Natural killer cell (primary cell): ENCODE measurements at places on chromosomes 11 and 22. TPM values are rescaled to one million over a fixed set of nuclear protein-coding genes. Genes with fewer than 3 reads are reported as not detected.

The CPSF7 gene
- 120 TPM for total RNA-seq

The MMP12 gene
- not detected for total RNA-seq

The OR52E8 gene
- total RNA-seq = not detected

The LRRC74B gene
- total RNA-seq = 0.11 TPM

The DCHS1 gene
- total RNA-seq = 0.83 TPM

- DNase-seq = no peak
These were observed 333.2 kb downstream of the CASP12 start for GRCh38 chr11:104564921-104565582.

DNA sequence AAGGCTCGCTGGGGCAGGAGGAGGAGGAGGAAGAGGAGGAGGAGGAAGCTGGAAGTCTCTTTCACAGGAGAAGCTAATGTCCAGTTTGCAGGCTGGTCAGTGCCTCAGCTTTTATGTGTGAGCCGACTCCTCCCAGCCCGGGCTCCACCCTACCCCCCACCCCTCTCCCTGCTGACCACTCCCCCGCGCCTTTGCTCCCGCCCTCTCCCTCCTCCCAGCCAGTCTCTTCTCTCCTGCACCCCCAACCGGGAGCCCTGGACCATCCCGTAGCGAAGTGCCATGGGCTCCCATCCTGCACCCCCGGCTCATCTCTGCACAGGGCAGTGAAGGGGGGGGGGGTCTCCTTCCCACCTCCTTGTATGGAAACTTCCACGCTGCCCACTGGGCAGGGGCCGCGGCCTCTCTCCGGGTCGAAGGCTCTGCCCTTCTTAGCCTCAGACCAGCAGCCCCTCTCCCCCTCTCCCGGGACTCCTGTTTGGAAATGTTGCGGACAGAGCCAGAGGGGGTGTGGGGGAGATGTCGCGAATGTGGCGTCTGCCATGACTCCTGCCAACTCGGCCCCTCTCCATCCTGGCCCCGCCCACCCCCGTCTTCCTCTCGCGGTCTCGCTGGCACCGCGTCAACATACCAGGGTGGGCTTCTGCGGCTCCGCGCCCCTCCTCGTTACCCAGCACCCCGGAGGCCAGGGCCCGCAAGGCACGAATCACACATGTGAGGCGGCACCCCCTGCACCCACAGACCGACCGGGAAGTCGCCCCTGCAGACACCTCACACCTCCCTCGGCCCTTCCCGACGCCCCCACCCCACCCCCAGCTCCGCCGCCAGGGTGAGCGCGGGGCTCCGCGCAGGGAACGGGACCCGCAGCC lies 1.8 kb downstream of the IGF2 start:
- no peak for DNase-seq

GRCh38 chr11:12150831-12151382 lies 40.5 kb downstream of the MICAL2 start:
- DNase-seq = no peak

GRCh38 chr22:47322854-47323253 lies 560.4 kb downstream of the TBC1D22A start:
- no peak for DNase-seq

- DNase-seq = no peak
These were observed 74.7 kb downstream of the CHST1 start for GRCh38 chr11:45590743-45591142.

- no peak for DNase-seq
These were observed 5.0 kb upstream of the PLEKHA7 start for GRCh38 chr11:17019232-17019631.

DNA sequence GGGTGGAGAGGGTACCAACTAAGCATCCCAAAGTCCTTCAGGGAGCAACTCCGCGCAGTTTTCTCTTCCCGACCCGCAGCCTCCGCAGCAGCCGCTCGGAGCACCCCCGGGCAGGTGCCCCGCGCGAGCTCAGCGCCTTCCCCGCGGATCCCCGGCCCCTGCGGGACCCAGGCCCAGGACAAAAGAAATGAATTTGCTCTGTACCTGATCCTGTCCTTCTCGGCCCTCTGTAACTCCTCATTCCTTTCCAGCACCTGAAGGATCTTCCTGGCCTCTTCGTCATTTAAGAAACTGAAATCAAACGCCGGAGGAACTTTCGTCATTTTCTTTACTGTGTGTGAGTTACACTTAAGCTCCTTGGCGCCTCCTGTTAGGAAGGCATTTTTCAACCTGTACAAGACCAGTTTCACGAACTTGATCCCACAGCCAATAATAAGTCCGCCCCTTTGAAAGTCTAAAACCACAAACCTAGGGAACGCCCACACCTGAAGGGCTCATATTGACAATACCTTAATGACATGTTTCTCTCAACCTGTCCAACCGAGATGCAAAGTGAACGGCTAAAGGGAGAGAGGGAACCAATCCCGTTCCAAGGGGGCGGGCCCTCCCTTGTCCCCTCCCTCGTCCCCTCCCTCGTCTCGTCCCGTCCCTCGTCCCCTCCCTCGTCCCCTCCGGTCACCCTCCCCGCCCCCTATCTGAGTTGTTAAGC lies at the start of gene EXPH5:
Gene EXPH5 (minus strand): TSS at position 555 of the 709 bp plus-strand sequence. CDS start 232 bp downstream, at position 323.
- peak; percentile 53 for DNase-seq

DNA sequence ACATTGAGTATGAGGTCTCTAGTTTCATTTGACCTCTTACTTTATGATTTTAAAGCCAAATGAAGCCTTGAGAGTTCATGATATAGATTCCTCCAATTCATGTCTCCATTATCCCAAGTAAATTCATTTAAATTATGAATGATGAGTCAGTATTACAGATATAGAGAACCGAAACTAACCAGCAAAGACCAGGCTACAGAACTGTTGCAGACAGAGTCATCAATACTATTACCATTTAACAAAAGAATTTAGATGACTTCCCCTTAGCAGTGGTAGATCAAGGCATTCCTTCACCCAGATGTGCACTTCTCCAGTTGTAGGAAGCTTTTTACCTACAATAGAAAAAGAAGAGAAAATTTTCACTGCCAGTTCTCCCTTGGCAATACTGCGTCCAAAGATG lies 11.8 kb upstream of the CCDC89 start:
- no peak for DNase-seq

DNA sequence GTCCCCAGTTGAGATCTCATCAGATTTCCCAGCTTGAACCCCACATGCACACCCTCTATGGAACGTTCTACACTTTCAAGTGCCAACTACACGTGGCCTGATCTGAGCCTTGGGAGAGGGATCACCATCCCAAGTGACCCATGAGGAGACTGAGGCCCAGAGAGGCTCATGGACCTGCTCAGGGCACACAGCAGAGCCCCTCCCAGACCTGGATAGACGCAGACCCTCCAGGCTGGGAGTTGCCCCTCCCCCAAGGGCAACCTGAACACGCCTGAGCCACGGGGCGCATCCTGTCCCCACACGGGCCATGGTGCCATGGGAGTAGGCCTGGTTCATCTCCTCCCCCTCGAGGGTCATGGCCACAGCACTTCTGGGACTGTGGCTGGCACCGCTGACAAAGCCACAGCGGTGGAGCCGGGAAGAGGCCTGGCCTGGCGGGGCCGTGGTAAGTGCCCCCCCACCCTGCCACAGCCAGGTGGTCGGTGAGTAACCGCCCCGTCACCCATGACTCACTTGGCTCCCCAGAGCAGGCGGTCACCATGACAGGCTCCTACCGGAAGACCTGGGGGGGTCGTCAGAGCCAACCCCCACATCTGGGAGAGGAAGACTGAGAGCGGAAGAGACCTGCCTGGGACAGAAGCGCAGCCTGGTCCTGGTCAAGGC lies 8.1 kb downstream of the WNT7B start:
- no peak for DNase-seq

- DNase-seq = no peak
These were observed 327.5 kb upstream of the TENM4 start for GRCh38 chr11:79768343-79768742.

DNA sequence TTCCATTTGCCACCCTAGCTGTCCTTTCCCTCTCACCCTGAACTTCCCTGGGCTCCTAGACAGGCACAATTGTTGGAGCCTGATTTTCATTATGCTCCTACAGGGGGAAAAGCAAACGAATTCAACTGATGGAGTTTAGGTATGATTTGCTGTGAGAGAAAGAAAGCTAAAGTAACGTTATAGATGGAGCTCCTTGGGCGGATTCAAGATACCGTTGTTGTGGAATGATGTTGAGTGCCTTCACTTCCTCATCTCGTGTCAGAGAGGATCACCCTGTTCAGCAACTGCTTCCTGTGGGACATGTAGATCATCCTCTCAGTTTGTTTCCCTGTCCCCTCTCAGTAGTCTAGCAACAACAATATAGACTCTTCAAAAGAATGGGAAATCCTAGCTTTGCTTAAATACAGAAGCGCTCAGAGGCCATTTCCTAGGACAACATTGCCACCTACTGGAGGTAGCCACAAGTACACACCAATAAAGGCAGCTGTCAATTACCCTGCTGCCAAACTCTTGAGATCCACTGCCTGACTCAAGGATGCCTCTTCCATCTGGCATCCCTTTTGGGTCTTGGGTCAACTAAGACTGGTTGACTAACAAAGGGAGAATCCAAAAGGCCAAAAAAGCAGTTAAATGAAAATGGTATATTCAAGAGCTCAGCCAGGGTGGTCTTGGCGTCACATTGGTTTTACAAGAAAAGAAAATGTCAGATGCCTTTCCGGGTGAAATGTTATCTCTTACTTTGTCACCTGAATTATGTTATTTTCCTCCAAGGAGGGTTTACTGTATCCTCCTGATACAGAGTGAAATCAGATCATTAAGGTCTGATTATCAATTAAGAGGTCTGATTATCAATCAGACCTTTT lies 13.5 kb upstream of the DTX4 start:
- DNase-seq = peak; percentile 31

GRCh38 chr11:56331861-56332491 lies 13.9 kb upstream of the OR8K1 start:
- DNase-seq = no peak

GRCh38 chr11:123073343-123074057 lies 11.6 kb upstream of the HSPA8 start:
- no peak for DNase-seq

DNA sequence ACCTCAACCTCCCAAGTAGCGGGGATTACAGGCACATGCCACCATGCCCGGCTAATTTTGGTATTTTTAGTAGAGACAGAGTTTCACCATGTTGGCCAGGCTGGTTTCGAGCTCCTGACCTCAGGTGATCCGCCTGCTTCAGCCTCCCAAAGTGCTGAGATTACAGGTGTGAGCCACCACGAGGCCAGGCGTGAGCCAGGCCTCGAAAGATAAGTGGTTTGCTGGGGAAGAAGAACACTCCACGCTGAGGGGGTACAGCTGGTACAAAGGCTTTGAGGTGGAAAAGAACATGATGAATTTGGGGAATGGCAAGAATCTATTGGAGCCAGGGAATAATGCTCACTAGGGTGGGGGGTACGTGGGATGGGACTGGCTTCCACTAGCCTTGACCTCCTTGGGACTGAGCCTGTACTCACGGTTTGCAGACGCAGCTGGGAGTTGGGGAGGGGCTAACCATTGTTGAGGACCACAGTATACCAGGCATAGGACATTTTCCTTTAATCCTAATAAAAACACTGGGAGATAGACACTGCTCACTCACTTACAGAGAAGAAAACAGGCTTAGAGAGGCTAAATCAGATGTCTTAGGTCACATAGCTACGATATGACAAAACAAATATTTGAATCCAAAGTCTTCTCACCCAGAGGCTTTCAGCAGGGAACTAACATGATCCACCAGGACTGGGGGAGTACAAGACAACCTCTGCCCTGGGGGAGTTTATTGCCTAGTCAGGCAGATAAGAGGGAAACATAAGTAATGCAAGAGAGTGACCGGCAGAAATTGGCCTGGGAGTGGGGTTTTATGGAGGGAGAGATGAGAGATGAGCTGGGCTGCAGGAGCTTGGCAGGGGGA lies 4.9 kb downstream of the SLCO2B1 start:
- DNase-seq = no peak

GRCh38 chr11:106828976-106829375 lies 189.3 kb downstream of the GUCY1A2 start:
- DNase-seq = no peak

DNA sequence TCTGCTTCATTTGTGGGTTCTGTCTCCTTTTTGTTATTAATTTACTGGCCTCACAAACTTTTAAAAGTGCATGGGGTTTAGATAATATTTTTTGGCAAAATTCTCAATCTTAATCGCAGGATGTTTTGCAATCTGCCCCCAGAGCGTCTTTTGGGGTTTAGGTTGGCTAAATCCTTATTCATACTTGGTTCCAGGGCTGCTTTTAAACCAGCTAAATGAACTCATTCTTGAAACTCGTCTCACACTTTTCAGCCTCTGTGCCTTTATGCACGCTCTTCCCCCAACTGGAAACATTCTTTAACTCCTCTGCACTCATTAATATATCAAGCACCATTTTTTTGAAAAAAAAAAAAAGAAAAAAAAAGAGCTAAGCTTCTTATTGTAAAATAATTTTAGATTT lies 131.7 kb downstream of the KIF18A start:
- no peak for DNase-seq

DNA sequence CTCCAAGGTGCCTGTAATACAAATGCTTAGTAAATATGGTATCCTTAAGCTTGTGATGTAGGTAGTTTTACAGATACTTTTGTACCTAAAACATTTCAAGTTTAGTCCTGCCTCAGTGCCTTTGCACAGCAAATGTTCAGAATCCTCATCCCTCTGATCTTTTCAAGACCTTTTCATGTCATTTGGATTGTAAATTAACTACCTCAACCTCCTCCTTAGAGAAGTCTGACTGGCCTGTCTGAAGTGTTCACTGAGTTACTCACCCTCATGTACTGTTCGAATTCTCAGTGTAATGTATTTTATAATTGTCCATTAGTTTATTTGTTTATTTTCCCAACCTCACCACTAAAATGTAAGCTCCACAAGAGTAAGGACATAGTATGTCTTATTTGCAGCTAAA lies 147.5 kb downstream of the ELP4 start:
- DNase-seq = no peak

DNA sequence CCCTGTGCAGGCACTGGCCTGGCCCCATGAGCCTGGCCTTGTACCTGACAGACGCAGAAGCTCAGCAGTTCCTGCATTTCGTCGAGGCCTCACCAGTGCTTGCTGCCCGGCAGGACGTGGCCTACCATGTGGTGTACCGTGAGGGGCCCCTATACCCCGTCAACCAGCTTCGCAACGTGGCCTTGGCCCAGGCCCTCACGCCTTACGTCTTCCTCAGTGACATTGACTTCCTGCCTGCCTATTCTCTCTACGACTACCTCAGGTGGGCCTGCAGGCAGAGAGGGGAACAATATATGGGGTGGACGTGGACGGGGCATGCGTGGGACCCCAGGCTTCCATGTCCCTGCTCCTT lies 4.9 kb downstream of the LARGE2 start:
- no peak for DNase-seq

DNA sequence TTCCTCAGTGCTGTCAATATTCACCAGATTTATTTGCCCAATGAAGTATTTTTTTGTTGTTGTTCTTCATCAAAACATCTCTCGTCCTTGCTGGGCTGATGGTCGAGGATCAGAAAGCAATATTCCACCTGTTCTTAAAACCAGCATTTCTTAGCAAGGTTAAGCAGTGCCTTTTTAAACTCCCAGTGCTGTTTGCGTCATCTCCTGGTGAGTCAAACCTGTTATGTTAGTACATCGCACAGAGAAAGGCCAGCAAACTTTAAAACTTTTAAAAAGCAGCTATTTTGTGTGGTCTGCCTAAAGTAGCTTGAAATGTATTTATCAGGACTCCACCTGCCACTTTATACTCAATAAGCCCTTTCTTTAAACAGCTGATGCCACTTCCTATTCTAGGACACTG lies 802.0 kb downstream of the KCNA4 start:
- no peak for DNase-seq
